ENCODE measurements at places on chromosomes 16 and 17.

- DNase-seq = no peak
Observed at GRCh38 chr16:86565644-86566511, 751 bp upstream of the FOXC2 start.

DNA sequence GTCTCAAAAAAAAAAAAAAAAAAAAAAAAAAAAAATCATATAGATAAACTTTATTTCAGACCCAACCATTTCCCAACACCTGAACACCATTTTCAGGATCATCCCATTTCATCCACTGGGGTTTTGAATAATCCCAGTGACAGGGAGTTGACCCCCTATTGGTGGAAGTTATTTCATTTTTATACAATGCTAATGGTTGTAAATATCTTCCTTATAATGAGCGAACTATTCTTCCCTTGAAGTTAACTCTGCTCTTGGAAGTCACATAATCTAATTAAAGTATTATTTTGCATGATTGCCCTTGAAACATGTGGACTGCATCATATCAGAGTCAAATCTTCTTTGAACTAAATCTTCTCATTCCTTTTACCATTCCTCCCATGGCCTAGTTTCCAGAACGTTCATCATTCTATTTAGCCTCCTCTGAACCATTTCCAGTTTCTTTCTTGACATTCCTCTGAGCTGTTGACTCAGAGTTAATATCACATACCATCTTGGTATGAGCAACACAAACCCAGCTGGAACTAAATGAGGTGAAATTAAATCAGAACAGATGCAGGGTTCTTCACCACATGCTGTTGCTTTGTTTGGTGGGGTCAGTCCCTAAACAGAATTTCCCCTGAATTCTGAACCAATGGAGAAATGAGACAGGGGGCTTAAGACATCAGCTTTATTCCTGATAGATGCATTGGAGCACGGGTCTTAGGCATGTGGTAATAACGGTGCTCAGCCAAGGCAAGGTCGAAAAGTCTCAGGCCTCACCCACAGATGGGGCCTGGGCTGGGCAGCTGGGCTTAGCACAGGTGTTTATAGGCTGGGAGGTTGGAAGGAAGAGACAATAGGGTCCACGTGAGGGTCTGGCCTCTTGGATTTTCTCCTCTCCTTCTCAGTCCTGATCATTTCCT is 8.9 kb downstream of the HSD17B2 start:
- DNase-seq = no peak

GRCh38 chr16:4920826-4921225 is 16.1 kb downstream of the PPL start:
- DNase-seq = no peak

DNA sequence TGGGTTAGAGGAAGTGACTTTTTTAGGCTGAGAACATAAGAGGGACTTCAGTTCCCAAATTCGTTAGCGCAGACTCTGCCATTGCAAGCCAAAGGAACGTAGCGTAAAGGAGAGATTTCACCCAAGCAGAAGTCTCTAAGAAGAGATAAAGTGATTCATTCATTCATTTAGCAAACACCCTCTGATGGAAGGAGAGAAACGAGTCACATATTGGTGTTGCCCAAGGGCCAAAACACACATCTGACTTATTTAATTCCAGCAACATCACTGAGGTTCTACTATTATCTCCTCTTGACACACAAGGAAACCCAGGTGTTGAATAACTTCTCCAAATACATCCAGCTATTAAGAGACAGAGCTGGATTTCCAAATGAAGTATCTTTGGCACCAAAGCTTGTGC is 85.7 kb upstream of the CACNG3 start:
- DNase-seq = no peak

- no peak for DNase-seq
Observed at GRCh38 chr17:4566785-4567184, 6.4 kb upstream of the GGT6 start.

GRCh38 chr16:56190048-56190676 is 1.1 kb upstream of the GNAO1 start:
- no peak for DNase-seq

- no peak for DNase-seq
Observed at GRCh38 chr17:34533806-34534527, 45.4 kb upstream of the TMEM132E start.

GRCh38 chr16:88287219-88287618 is 95.5 kb upstream of the ZNF469 start:
- DNase-seq = no peak

GRCh38 chr16:51343411-51343810 is 192.3 kb upstream of the SALL1 start:
- DNase-seq = no peak

DNA sequence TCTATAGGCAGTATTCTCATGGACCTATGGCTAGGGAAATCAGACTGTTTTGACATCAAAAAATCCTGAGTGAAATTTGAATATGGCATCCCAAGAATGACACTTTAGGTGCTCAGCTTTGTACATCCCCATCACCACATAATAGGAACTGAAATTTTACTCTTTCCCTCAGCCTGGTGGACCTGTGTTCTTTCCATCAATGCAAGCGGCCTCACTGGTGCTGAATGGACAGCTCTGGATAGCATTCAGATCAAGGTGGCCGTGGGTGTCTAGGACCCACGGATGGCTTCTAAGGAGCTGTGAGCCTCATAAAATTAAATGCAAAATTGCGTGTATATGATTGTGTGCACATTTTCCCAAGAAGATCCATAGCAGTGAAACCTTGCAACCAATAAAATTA is 152.6 kb downstream of the MAP2K6 start:
- DNase-seq = no peak

DNA sequence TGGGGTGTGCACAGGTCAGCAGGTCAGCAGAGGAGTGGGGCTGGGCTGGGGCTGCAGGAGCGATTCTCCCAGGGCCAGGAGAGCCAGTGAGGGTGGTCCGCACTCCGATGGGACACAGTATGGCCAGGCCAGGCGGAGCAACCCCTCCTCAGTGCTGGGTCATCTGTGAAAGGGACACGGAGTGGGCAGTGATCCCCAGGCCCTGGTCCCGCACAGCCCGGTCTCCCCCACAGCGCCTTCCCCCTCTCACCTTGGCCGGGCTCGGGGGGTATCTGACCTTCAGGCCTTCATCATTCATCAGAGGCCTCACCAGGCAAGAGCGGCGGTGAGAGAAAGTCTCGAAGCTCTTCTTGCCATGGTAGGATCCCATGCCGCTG is 10.0 kb downstream of the ALDH3A1 start:
- no peak for DNase-seq

- DNase-seq = no peak
Observed at GRCh38 chr16:28140788-28141618, 70.8 kb downstream of the XPO6 start.

GRCh38 chr17:72677714-72678390 is 414.6 kb downstream of the SLC39A11 start:
- DNase-seq = no peak

GRCh38 chr17:83180996-83181481 is 101.6 kb downstream of the METRNL start:
- no peak for DNase-seq

DNA sequence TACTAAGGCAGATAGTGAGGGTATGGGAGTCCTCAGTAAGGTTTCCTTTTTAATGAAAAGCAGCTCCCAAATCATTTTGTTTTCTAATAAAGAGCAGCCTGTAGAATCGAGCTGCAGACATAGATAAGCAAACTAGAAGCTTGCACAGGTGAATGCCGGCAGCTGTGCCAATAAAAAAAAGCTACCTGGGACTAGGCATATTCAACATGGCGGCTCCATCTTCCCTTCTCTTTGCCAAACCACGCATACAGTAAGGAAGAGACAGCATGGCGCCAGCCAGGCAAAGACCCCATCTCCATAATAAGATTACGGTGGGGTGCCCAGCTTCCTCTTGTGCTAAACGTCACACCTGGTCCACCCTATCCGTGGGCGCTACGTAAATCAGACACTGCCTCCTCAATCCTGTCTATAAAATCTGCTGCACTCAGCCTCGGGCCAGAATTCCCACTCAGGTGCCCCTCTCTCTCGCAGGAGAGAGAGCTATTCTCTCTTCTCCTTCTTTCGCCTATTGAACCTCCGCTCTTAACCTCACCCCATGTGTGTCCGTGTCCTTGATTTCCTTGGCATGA is 92.7 kb upstream of the FA2H start:
- DNase-seq = no peak

DNA sequence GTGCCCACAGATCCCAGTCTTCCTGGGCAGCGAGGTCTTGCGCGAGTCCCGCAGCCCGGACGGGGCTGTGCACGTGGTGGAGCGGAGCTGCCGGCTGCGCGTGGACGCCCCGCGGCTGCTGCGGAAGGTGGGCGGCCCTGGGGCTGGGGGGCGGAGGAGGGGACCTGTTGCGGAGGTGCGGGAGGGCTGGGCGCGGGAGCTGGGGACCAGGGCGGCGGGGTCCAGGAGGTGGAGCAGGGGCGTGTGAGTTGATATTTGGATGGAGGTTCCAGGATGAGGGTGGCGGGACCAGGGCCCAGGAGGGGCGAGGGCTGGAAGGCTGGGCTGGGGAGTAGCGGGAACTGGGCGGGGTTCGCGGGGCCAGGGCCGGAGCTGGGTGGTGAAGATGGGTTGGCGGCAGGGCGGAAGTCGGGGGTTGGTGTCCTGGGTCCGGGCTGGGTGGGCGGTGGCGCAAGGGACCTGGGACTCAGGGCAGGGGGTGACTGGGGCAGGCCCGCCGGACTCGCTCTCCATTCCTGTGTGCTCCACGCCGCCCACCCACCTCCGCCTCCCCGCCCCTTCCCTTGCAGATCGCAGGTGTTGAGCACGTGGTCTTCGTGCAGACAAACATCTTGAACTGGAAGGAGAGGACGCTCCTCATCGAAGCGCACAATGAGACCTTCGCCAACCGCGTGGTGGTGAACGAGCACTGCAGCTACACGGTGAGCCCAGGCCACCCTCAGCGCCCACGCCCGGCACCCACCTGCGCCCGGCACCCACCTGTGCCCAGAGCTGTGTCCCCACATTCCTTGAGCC is 29.6 kb downstream of the SEC14L5 start:
- no peak for DNase-seq

- no peak for DNase-seq
Observed at GRCh38 chr17:79650861-79651260, 40.0 kb upstream of the RBFOX3 start.

GRCh38 chr17:68710035-68710780 is 109.0 kb upstream of the FAM20A start:
- no peak for DNase-seq

- no peak for DNase-seq
Observed at GRCh38 chr17:38796451-38797157, 2.8 kb downstream of the PIP4K2B start.

GRCh38 chr16:28181515-28181914 is 30.2 kb downstream of the XPO6 start:
- DNase-seq = no peak

GRCh38 chr17:77132411-77133086 is 8.2 kb upstream of the SEC14L1 start:
- DNase-seq = no peak

Data from stimulated activated CD4-positive, alpha-beta T cell treated with anti-CD3 and anti-CD28 coated beads, TNF-alpha, amount 100 ng/mL, for 4 hours (primary cell).